Activated naive CD4-positive, alpha-beta T cell (primary cell): ENCODE measurements at places on chromosomes 6 and 20.

DNA sequence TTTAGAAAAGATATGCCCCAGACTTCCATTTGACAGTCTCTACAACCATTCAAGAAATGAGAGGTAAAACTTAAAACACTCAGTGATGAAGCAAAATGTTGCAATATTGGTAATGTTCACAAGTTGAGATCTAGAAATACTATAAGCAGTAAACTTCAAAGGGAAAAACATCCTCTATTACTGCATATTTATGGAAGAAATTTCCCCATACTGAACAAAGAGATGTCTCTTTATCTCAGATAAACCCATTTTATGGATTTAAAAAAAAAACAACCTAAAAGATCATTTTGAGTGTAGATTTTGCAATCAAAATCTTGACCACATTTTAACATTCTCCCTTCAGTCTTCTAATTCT is 177.8 kb upstream of the TAB2 start:
- DNase-seq: no peak

DNA sequence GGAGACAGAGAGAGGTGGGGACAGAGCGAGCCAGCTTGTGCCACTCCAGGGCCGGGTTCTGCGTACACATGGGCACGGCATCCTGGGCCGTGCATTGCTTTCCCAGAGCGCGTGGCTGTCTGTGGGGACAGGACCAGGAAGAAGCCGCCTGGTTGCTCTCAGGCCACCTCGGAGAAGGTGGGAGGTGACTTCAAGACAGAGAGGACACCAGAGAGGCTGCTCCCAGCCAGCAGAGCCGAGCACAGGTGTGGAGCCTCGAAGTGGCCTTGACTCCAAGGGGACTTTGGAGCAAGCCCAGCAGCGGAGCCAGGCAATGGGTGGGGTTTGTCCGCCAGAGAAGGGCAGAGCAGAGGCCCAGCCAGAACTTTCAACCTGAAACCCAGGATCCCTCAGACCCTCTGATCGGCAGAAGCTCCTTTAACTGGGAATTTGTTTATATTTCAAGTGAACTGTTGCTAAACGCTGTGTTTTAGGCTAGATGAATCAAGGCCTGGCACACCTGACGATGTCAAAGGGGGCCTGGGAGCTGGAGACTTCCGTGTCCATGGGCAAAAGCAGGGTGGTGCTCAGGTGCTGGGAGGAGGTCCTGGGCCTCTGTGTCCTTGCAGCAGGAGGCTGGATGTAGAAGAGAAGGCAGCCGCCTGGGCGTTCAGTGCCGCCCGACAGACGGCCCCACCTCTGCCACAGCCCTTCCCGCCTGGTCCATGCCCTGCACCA is 262.1 kb downstream of the DLL1 start:
- DNase-seq: no peak

- DNase-seq: no peak
These were observed 577.0 kb downstream of the CDH26 start for GRCh38 chr20:60535211-60535610.

DNA sequence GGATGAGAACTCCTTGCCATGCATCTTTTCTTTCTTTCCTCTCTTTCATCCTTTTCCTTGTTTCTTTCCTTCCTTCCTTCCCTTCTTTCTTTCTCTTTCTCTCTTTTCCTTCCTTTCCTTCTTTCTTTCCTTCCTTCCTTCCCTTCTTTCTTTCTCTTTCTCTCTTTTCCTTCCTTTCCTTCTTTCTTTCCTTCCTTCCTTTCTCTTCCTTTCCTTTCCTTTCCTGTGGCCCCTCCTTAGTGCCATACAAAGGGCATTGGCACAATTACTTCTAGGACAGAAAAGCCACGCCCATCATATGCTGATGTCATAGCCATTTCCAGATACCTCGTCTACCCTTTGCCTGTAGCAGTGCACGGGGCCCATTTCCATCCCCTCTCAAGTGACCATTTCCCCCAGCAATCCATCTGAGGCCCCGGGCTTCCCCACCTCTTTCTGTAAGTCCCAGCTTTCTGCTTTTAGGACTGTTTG is 2.2 kb upstream of the CENPB start:
- DNase-seq: no peak

- DNase-seq: no peak
These were observed 157.8 kb downstream of the TPBG start for GRCh38 chr6:82521369-82521768.

DNA sequence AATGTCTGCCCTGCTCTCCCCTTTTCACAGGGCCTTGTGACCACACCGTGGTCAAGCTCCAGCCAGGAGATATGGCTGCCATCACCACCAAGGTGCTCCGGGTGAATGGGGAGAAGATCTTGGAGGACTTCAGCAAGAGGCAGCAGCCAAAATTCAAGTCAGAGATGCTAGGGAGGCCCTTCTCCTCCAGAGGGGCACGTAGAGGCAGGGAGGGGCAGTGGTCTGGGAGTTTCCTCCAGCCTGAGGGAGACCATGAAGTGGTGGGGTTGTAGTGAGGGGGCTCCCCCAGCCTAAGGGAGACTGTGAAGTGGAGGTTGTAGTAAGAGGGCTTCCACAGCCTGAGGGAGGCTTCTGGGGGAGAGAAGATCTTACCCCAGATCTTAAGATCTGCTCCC is 4.0 kb downstream of the DXO start:
- DNase-seq: no peak

DNA sequence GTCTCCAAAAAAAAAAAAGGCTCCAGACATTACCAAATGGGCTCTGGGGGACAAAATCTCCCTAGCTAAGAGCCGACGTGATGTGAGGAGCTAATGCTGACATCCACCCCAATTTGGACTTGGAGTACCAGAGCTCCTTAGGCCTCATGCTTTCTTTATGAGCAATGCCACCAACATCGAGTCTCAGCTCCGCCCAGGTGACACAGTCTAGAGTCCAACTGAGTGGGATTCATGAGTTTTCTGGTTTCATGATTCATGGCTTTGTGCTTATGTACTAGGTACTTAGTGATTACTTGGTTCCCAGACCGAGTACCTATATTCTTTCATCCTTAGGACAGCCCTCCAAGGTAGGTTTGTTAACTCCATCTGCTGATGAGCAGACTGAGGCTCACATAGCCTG is 4.4 kb downstream of the ANKRD60 start:
- no peak for DNase-seq

GRCh38 chr6:116424001-116424400 is 37.2 kb upstream of the CALHM6 start:
- no peak for DNase-seq

- no peak for DNase-seq
These were observed 123.4 kb downstream of the MAP7 start for GRCh38 chr6:136426627-136427377.

DNA sequence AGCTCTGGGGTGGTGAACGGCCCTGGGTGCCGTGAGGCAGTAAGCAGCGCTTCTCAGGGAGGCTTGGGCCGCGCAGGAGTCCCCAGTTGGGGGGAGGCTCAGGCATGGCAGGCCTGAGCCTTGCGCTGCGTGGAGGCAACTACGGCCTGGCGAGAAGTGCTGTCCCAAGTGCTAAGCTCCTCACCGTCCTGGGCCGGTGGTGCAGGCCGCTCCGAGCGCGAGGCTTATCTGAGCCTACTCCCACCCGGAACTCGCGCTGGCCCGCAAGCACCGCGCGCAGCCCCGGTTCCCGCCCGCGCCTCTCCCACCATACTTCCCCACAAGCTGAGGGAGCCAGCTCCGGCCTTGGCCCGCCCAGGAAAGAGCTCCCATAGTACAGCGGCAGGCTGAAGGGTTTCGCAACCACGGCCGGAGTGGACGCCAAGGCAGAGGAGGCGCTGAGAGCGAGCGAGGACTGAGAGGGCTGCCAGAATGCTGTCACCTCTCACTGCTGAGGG is 1.8 kb upstream of the WRNIP1 start:
- no peak for DNase-seq

- peak; percentile 43 for DNase-seq
These were observed 31.7 kb upstream of the TBPL1 start for GRCh38 chr6:133921249-133921859.

- no peak for DNase-seq
These were observed 1.3 kb downstream of the RRAGD start for GRCh38 chr6:89410788-89411144.

GRCh38 chr6:7463785-7464184 is 74.2 kb downstream of the RIOK1 start:
- no peak for DNase-seq

- DNase-seq: no peak
These were observed 16.1 kb downstream of the LMBRD1 start for GRCh38 chr6:69780585-69781178.

- no peak for DNase-seq
These were observed 23.5 kb downstream of the BANF2 start for GRCh38 chr20:17723301-17723691.

- no peak for DNase-seq
These were observed 20.9 kb upstream of the PNPLA1 start for GRCh38 chr6:36248980-36249379.

- DNase-seq: no peak
These were observed 2.4 kb downstream of the MYO6 start for GRCh38 chr6:75751443-75751842.

DNA sequence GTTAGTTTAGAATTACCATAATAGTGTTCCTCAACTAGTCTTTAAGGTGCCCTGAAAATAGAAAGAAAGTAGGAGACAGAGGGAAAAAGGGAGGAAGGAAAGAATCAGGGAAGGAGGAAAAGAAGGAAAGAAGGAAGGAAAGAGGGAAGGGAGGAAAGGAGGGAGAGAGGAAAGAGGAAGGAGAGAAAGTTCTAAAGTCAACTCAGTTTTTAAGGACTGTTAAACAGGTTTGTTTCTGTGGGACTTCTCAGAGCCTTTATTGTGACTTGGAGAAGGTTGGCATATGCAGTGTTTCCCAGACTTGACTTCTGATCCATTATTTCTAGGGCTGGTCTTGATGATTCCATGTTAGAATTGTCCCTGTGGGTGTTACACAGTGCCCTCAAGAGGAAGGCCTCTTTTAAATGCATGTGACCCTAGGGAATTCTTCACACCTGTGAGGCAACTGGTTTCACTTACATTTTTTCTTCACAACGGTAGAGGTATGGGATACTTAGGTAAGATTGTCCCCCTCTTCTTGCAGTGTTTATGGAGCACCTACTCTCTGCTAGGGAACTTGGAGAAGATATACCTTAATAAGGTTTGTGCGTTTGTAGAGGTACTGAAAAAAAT is 132.7 kb upstream of the GMDS start:
- DNase-seq: no peak
